ENCODE measurements at places on chromosomes 16 and 17. TPM values are rescaled to one million over a fixed set of nuclear protein-coding genes. Genes with fewer than 3 reads are reported as not detected.
A peak's percentile ranks its signal among the peaks of the same experiment; 100 is the strongest.

Gene TMEM100
- polyA plus RNA-seq = not detected

GRCh38 chr17:8175795-8176196, 384 bp downstream of the TMEM107 start:
- H3K4me1 ChIP-seq = peaks cover 45% of the 10 kb centered on the region
- H3K4me3 ChIP-seq = peak overlapping the region; percentile 90
- peak overlapping the region; percentile 73 for H3K27ac ChIP-seq
- no peaks in the 10 kb centered on the region for H3K27me3 ChIP-seq
- no peak for DNase-seq

DNA sequence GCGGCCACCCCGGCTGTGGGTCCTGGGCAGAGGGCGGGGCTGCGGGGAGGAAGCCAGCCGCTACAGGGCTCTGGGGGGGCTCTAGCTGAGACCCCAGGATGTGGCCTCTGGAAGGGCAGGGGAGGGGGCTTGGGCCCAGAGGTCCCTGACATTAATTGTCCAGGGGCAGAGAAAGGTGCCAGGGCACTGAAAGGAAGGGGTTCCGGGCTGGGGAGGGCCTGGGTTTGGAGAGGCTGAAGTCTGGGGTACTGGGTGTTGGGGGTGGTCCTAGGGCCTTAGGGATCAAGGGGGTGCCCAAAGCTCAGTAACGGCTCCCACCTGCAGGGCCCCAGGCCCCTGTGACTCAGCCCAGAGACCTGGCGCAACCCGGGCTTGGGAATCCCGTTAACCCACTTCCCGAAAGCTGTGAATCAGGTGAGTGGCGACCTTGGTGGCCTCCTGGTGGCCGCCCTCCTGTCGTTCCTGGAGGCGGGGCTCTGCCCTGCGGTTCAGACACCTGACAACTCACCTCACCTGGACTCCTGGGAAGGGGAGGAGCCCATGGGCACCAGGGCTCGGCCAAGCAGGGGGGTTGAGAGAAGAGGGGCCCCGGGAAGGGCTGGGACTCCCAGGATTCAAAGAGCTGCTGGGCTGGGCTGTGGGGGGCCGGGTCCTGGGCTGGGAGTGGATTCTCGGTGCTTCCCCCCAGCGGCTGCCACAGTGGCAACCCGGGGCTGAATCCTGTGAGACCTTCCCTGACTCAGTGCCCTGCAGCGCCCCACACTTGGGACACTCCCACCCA, 465 bp upstream of the PRSS22 start:
- H3K27me3 ChIP-seq = peaks cover 6% of the 10 kb centered on the region
- H3K4me1 ChIP-seq = peaks cover 12% of the 10 kb centered on the region
- no peak for DNase-seq
- no peak overlapping the region for H3K4me3 ChIP-seq
- H3K36me3 ChIP-seq = no peaks in the 10 kb centered on the region
- H3K27ac ChIP-seq = no peak overlapping the region

Gene EPN3
- polyA plus RNA-seq = not detected

DNA sequence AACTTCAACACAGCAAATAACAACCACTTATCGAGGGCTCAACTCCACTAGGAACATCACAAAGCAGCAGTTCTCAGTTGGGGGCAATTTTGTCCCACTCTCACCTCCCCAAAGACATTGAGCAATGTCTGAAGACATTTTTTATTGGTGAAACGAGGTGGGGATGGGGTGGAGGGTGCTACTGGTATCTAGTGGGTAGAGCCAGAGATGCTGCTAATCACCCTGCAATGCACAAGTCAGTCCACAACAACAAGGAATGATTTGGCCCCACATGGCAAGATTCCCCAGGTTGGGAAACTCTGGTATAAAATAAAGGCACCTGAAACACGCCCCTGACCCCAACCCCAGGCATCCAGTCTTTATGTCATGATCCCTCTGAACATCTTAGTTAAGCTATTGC, 33.3 kb downstream of the TLE7 start:
- no peak overlapping the region for H3K4me3 ChIP-seq
- H3K36me3 ChIP-seq = no peaks in the 10 kb centered on the region
- no peak for DNase-seq

Gene SLFN14
- 0.18 TPM for polyA plus RNA-seq

GRCh38 chr17:59513934-59514841, 51.2 kb upstream of the DHX40 start:
- no peaks in the 10 kb centered on the region for H3K4me1 ChIP-seq
- no peak overlapping the region for H3K4me3 ChIP-seq

GRCh38 chr16:47991491-47991890, 164.3 kb downstream of the ABCC12 start:
- DNase-seq = no peak
- no peaks in the 10 kb centered on the region for H3K4me1 ChIP-seq
- H3K4me3 ChIP-seq = no peak overlapping the region

GRCh38 chr17:38676706-38677504, 2.1 kb upstream of the EPOP start:
- no peak overlapping the region for H3K27ac ChIP-seq
- peaks cover 11% of the 10 kb centered on the region for H3K4me1 ChIP-seq
- DNase-seq = peak; percentile 72
- no peaks in the 10 kb centered on the region for H3K36me3 ChIP-seq
- H3K4me3 ChIP-seq = no peak overlapping the region

- peaks cover 23% of the 10 kb centered on the region for H3K36me3 ChIP-seq
- no peak overlapping the region for H3K4me3 ChIP-seq
- no peak overlapping the region for H3K27ac ChIP-seq
- no peaks in the 10 kb centered on the region for H3K27me3 ChIP-seq
Observed at GRCh38 chr17:75773121-75773807, 8.3 kb upstream of the GALK1 start.

GRCh38 chr17:2211661-2212399, 91.8 kb downstream of the SMG6 start:
- no peak for DNase-seq
- peak overlapping the region; percentile 90 for H3K27ac ChIP-seq
- H3K4me3 ChIP-seq = no peak overlapping the region
- peaks cover 52% of the 10 kb centered on the region for H3K4me1 ChIP-seq
- H3K36me3 ChIP-seq = no peaks in the 10 kb centered on the region

DNA sequence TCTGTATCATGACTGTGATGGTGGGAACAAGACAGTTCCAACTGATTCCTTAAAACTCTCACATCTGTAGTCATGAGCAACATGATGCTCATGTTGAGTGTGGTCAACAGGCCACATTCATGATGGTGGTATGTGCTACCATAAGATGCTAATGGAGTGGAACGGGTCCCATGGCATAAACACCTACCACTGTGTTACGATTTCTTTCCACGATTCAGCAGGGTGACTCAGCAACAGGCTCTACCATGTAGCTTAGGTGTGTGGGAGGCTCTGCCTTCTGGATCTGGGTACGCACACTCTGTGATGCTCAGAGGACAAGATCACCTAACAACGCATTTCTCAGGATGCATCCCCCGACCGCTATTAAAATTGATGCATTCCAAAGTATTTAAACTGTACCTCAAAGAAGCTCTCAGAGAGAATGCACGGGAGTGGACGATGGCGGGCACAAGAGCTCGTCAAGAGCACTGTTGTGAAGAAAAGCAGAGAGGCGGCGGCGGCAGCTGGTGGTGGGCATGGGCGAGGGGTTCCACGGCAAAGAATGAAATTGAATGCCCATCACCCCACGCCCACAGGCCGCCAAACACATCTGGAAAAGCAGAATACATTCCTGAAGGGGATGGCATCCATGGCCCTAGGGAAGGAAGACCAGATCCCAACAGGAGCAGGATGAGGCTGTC, 133.3 kb downstream of the ZNF778 start:
- no peak overlapping the region for H3K27ac ChIP-seq
- H3K4me1 ChIP-seq = peaks cover 90% of the 10 kb centered on the region
- peaks cover 2% of the 10 kb centered on the region for H3K36me3 ChIP-seq
- DNase-seq = no peak
- H3K27me3 ChIP-seq = no peaks in the 10 kb centered on the region

Gene TBC1D3L
- polyA plus RNA-seq = 1.7 TPM

Gene CTRB2
- polyA plus RNA-seq = not detected

DNA sequence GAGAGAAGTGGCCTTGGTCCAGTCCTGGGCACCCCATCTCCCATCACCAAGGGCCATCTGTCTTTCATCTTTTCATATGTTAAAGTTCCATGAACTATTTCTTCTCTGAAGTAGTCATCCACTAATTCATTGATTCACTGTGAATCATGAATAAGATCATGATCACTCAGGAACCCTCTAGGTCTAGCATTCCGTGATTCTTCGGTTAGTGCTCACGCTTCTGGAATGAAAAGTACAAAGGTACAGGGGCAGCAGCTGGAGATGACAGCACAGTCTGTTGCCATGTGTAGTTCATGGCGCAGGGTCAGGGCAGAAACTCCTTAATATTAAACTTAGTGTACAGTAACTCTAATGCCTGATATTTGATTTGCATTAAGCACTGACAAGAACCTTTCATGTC, 127.1 kb downstream of the CDH13 start:
- no peak overlapping the region for H3K4me3 ChIP-seq
- no peaks in the 10 kb centered on the region for H3K36me3 ChIP-seq
- DNase-seq = no peak
- no peaks in the 10 kb centered on the region for H3K4me1 ChIP-seq

GRCh38 chr17:20116683-20117309, 107.6 kb downstream of the SPECC1 start:
- no peaks in the 10 kb centered on the region for H3K27me3 ChIP-seq
- no peak overlapping the region for H3K4me3 ChIP-seq
- DNase-seq = peak; percentile 58
- no peaks in the 10 kb centered on the region for H3K4me1 ChIP-seq
- no peaks in the 10 kb centered on the region for H3K36me3 ChIP-seq
- no peak overlapping the region for H3K27ac ChIP-seq

- H3K4me3 ChIP-seq = no peak overlapping the region
- H3K27me3 ChIP-seq = no peaks in the 10 kb centered on the region
- no peak for DNase-seq
- no peak overlapping the region for H3K27ac ChIP-seq
Observed at GRCh38 chr16:69250081-69250480, 61.1 kb upstream of the VPS4A start.

Gene CCL15
- polyA plus RNA-seq = not detected

- H3K36me3 ChIP-seq = peaks cover 18% of the 10 kb centered on the region
- peak within 1 kb of the TSS; percentile 88 for H3K27ac ChIP-seq
- H3K4me1 ChIP-seq = peaks cover 26% of the 10 kb centered on the region
- DNase-seq = peak; percentile 93
Observed at GRCh38 chr17:2303204-2304188, at the start of the genes SMG6 and SRR. Gene SMG6 (minus strand): TSS chr17:2303785. CDS start chr17:2303720, 65 bp downstream. Gene SRR (plus strand): TSS chr17:2303950. CDS start chr17:2315561, 11,611 bp downstream.

- H3K36me3 ChIP-seq = no peaks in the 10 kb centered on the region
- no peaks in the 10 kb centered on the region for H3K4me1 ChIP-seq
- H3K4me3 ChIP-seq = no peak overlapping the region
- H3K27ac ChIP-seq = no peak overlapping the region
- no peak for DNase-seq
- H3K27me3 ChIP-seq = no peaks in the 10 kb centered on the region
Observed at GRCh38 chr17:31674305-31674704, 184.7 kb downstream of the COPRS start.

DNA sequence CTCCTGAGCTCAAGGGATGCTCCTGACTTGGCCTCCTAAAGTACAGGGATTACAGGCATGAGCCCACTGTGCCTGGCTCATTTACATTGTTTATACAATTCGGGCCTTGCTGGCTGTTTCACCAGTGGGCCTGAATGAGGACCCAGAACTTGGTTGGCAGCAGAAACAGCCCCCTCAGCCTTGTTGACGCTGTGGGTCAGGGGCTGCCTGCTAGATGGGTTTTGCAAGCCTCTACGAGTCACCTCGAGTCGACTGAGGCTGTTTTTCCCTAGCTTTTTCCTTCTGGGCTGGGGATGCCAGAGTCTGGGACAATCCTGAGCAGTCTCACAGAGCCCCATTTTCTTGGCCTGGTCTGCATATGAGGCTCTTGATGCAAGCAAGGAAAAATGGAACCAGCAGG, 16.1 kb downstream of the PPL start:
- no peak overlapping the region for H3K4me3 ChIP-seq
- H3K27ac ChIP-seq = no peak overlapping the region
- DNase-seq = no peak
- H3K36me3 ChIP-seq = no peaks in the 10 kb centered on the region
- no peaks in the 10 kb centered on the region for H3K4me1 ChIP-seq

DNA sequence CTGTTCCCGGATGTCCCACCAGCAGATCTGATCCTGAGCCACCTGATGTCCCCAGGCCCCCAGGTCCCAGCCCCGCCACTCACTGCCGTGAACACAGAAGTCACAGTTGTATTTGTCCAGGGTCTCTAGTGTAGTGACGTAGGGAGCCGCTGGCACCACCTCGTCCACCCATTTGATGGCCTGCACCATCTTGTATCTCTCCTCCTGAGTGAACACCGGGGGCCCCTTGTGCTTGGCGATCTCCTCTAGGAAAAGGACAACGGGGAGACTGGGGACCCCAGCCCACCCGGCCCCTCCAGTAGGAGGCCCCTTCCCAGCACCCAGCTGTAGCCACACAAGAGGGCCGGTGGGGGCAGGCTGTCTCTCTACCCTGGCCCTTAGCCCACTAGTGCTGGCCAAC, 2.4 kb downstream of the PCYT2 start:
- no peaks in the 10 kb centered on the region for H3K27me3 ChIP-seq
- peaks cover 15% of the 10 kb centered on the region for H3K4me1 ChIP-seq
- H3K36me3 ChIP-seq = peaks cover 38% of the 10 kb centered on the region
- H3K4me3 ChIP-seq = no peak overlapping the region

DNA sequence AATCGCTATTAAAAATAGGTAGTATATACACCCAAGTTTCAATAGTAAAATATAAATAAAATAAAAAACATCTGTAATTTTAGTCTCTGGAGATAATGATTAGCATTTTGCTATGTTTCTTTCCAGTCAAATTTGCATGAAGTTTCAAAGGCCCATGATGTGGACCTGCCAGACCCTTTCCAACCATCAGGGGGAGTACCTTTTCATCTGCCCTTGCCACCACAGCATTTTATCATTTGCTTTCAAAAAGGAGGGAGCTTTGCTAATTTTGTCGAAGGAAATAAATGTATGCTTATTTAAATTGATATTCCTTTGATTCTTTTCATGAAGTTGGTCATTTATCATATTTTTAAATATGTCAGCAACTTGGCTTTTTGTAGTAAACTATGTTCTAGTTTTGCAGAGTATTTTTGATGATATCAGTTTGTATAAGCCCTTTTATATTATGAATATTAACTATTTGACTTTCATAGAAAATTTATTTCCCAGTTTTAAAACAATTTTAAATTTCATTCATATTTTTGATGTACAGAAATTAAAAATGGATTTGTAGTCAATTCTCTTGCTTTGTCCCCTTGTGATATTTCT, 115.2 kb upstream of the NETO2 start:
- peaks cover 10% of the 10 kb centered on the region for H3K36me3 ChIP-seq
- no peak for DNase-seq
- no peak overlapping the region for H3K4me3 ChIP-seq
- H3K4me1 ChIP-seq = no peaks in the 10 kb centered on the region
- H3K27me3 ChIP-seq = no peaks in the 10 kb centered on the region
- no peak overlapping the region for H3K27ac ChIP-seq

Data from CD4-positive, alpha-beta memory T cell (primary cell).